ENCODE measurements at places on chromosomes 12 and 14.

- DNase-seq, result peak; percentile 88
Observed at GRCh38 chr14:105527826-105528585, 1.6 kb downstream of the TMEM121 start.

- DNase-seq, result no peak
Observed at GRCh38 chr12:103673891-103674375, 86.9 kb downstream of the STAB2 start.

DNA sequence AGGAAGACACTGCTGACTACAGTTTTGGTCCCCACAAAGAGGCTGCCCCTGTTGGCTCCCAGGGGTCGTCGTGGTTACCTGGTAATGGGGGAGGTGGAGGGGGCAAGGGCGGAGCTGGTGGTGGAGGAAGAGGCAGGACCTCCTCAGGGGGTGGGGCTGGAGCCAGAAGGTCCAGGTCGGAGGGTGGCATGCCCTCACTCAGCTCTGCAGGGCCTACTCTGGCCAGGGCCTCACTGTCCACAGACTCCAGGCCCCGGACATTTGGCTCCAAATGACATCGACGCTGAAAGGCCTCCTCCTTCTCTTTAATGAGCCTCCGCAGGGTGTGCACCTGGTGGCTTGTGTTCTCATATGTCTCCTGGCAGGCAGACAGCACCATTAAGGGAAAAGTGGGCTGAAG lies 28.5 kb downstream of the PRPF40B start:
- no peak for DNase-seq

- no peak for DNase-seq
Observed at GRCh38 chr12:116273813-116274550, 3.5 kb downstream of the MED13L start.

DNA sequence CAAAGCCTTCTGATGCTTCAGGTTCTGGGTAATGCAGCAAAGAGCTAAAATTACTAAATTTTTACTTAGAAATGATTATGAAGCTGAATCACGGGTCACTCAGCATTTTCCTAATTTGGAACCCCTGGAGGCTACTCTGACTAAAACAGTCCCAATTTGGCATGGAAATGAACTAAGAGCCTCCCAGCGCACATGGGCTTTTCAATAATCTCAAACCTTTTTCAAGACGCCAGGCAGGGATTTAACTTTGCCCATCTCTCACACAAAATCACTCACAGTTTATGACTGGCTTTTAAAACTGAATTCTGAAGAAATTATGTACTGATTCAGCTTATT lies 68.3 kb downstream of the LLPH start:
- no peak for DNase-seq

GRCh38 chr12:57175428-57176138 lies 28.2 kb upstream of the LRP1-AS start:
- peak; percentile 69 for DNase-seq

GRCh38 chr14:60735416-60735815 lies 855 bp downstream of the MNAT1 start:
- no peak for DNase-seq

DNA sequence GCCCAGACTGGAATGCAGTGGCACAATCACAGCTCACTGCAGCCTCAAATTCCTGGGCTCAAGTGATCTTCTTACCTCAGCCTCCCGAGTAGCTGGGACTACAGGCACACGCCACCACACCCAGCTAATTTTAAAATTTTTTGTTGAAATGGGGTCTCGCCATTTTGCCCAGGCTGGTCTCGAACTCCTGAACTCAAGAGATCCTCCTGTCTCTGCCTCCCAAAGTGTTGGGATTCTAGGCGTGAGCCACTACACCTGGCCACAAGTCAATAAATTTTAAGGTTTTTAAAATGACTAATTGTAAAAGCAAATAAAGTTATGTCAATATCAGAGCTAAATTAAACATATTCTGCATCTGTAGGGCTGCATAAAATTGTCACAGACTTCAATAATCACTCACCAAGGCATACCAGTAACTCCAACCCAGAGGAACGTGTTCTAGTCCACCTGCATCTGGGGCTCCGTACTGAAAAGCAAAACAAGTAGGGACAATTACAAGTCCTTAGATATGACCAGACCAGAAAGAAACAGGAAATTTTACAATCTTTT lies 13.9 kb downstream of the GNS start:
- no peak for DNase-seq

- no peak for DNase-seq
Observed at GRCh38 chr12:1879633-1880032, 38.8 kb downstream of the CACNA2D4 start.

GRCh38 chr12:108905725-108906124 lies 25.8 kb downstream of the DAO start:
- no peak for DNase-seq

GRCh38 chr12:52037248-52037861 lies 13.9 kb upstream of the NR4A1 start:
- DNase-seq, result peak; percentile 30

DNA sequence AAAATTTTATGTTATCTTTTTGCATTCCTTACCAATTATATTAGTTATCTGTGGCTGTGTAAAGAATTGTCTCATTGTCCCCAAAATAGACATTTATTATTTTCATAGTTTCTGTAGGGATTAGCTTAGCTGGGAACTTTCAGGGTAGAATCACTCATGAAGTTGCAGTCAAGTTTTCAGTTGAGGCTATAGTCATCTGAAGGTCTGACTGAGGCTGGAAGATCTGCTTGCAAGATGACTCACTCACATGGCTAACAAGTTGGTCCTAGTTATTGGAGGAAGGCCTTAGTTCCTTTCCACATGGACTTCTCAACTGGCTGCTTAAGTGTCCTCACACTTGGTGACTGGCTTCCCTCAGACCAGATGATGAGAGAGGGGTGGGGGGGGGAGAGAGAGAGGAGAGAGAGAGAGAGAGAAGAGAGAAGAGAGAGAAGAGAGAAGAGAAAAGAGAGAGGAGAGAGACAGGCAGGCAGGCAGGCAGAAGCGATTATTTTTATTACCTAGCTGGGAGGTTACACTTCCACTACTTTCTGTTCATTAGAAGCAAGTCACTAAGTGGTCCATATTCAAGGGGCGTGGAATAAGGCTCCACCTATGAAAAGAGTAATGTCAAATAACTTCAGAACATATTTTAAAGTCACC lies 6.4 kb downstream of the AP5M1 start:
- no peak for DNase-seq

DNA sequence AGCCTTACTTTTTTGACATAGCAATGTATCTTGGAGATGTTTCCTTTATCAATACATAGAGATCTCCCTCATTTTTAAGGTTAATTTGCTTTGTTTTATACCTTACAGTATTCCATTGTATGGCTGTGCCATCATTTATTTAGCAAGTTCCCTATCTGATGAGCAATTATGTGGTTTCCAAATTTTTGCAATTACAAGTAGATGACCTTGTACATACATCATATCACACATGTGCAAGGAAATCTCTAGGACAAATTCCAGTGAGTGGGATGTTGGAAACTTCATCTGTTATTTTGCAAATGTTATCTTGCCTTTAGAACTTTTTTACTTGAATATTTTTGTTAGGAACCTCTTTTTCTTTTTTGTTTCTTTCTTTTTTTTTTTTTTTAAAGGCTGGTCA lies 49.7 kb downstream of the DRAM1 start:
- no peak for DNase-seq

GRCh38 chr12:39905152-39905551 lies 200.7 kb downstream of the SLC2A13 start:
- no peak for DNase-seq

DNA sequence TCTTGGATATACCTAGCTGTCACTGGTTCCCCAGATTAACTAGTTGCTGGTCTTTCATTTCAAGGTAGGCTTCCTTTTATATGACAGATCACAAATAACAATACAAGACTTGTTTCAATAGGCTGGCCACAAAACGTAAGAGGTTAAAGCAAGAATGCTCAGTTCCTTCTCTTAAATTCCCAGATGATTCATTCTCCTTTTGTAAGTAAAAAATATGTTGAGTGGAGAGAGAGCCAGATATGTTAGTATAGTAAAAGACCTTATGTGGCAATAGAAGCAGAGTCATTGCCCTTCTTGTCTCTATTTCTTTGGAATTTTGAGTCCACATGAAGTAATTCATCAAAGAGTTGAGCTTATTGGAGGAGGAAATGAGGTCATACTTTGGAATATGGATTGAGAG lies 939.0 kb upstream of the ATXN7L3B start:
- DNase-seq, result no peak

GRCh38 chr14:90489916-90490719 lies 93.3 kb downstream of the CALM1 start:
- no peak for DNase-seq

GRCh38 chr12:6748761-6749160 lies 4.2 kb downstream of the MLF2 start:
- DNase-seq, result no peak

- DNase-seq, result no peak
Observed at GRCh38 chr14:94462219-94462551, 9.6 kb upstream of the SERPINA11 start.

DNA sequence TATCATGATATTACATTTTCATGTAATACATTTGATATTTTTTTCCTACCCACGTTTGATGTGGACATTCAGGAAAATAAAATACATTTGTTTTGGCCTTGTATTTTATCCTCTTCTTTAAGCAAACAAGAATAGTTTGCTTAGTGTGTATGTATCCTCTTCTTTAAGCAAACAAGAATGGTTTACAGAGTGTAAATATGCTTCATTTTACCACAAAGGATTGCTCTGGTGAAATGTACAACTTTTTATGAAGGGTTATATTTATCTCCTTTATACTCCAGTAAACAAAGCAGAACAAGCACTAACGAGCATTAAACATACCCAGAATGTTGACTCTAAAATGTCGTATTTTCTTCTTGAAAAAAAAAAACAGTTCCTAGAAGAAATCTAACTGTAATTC lies 244.7 kb downstream of the KCNH5 start:
- DNase-seq, result no peak

- DNase-seq, result no peak
Observed at GRCh38 chr12:10567813-10568212, 45.6 kb downstream of the MAGOHB start.

DNA sequence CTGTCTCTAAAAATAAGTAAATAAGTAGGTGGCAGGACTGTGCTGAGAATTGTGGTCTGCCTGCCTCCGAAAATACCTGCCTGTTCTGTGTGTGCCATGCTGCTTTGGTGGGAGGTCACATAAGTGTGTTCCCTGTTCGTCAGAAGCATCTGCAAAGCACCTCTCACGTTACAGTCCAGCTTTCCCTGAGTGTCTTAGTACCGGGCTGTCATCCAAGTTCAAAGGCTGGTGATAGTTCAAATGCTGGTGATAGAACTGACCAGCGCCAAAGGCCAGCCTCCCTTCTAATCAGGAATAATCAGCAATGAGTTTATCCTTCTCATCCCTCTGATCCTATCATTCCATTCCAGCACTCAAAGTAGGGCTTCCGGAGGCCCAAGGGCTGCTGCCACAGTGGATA lies 5.6 kb downstream of the CABP1 start:
- DNase-seq, result no peak

DNA sequence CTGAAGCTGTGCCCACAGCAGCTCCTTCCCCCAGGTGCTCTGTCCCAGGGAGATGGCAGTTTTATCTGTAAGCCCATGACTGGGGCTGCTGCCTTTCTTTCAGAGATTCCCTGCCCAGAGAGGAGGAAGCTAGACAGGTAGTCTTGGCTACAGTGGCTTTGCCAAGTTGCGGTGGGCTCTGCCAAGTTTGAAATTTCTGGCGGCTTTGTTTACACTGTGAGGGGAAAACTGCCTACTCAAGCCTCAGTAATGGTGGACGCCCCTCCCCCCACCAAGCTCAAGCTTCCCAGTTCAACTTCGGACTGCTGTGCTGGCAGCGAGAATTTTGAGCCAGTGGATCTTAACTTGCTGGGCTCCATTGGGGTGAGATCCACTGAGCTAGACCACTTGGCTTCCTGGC lies 124.7 kb downstream of the MSRB3 start:
- no peak for DNase-seq

DNA sequence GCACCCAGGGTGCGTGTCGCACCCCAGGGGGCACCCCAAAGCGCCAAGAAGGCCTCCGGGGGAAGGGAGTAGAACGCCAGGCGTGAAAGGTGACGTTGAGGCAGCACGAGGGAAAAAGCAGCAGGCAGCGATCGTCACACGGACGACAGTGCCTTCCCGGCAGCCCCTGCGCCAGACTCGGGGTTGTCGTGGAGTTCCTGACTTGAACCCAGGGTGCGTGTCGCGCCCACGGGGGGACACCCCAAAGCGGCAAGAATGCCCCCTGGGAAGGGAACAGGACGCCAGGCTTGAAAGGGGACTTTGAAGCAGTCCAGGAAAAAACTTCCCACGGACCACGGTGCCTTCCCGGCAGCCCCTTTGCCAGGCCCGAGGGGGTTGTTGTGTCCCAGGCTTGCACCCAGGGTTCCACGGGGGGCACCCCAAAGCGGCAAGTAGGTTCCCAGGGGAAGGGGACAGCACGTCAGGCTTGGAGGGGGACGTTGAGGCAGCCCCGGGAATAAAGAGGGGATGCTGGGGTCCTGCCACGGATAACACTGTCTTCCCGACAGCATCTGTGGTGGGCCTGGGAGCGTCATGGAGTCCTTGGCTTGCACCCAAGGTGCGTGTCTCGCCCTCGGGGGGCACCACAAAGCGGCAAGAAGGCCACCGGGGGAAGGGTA lies 159.2 kb upstream of the ALG10B start:
- DNase-seq, result no peak

GRCh38 chr14:41604721-41605531 lies 1.8 kb upstream of the LRFN5 start:
- DNase-seq, result no peak

- DNase-seq, result no peak
Observed at GRCh38 chr12:131990066-131990979, 40.6 kb downstream of the EP400 start.

DNA sequence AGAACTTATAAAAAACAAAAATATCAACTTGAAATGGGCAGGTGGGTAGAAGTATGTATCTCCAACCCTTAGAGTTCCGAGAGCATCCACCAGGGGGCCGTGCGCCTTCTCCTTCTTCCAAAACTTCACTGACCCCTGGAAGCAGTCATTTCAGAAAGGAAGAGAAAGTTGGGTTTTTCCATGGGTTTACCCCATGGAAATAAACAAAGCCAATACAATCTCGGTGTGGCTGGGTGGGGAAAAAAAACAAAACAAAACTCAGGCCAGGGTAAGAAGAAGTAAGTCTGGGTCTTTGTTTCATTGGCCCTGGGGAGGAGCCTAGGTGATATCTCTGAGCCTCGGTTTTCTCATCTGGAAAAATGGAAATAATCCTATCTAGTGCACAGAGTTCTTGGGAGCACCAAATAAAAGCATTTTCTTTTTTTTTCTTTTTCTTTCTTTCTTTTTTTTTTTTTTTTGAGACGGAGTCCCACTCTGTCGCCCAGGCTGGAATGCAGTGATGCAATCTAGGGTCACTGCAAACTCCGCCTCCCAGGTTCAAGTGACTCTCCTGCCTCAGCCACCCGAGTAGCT lies 33.6 kb upstream of the HNF1A start:
- peak; percentile 82 for DNase-seq

DNA sequence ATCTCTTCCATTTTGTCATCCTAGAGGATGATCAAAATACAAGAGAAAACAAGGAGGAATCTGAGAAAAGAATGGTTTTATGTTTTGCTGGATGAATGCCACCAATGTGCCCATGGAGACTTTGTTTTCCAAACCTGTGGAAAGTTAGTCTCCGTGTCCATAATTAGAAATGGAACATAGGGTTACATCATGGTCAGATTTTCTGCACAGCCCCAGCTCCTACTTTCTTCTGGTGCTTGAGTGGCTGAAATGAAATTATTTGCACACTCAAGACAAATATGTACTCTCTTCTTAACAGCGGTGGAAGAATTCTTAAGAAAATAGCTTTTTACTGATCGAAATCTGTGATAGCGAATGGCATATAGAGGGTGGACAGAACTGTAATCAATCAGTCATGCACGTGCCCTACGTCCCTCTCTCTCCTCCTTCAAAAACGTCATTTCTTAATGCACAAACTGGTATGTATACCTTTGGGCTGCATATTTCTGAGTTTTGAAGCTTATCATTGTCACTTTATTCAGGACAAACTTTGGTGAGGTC lies 825.2 kb downstream of the AACS start:
- DNase-seq, result no peak
